ENCODE measurements at places on chromosomes 16 and 17.

DNA sequence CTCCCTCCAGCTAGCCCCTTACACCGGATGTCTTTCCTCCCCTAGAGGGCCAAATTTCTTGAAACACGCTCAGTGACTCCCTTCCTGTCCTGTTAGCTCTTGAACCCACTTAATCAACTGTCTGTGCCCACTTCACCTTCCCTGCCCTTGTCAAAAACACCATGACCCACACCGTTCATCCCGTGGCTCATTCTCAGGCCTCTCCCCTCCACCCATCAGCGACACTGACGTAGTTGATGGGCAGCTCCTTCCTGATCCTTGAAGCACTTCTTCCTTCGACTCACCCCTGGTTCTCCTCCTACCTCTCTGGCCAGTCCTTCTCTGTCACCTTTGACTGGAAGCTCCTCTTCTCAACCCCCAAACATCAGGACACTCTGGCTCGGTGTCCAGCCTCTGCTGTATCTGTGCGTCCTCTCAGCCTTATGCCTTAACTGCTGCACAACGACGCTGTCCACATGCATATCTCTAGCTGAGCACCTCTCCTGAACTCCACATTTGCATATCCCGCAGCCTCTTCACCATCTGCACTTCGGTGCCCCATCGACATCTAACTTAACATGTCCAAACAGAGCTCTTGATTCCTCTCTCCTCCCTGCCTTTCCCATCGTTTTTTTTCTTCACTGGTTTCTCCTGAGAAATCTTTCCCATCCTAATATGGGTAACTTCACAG lies 39.3 kb upstream of the CCDC182 start:
- DNase-seq = no peak
- H3K27ac ChIP-seq = no peak overlapping the region
- H3K4me3 ChIP-seq = no peak overlapping the region
- H3K36me3 ChIP-seq = no peaks in the 10 kb centered on the region
- H3K27me3 ChIP-seq = peaks cover 25% of the 10 kb centered on the region

GRCh38 chr17:77906377-77906871 lies 52.1 kb upstream of the TNRC6C start:
- no peak overlapping the region for H3K4me3 ChIP-seq
- no peaks in the 10 kb centered on the region for H3K36me3 ChIP-seq
- no peak overlapping the region for H3K27ac ChIP-seq
- no peaks in the 10 kb centered on the region for H3K27me3 ChIP-seq

DNA sequence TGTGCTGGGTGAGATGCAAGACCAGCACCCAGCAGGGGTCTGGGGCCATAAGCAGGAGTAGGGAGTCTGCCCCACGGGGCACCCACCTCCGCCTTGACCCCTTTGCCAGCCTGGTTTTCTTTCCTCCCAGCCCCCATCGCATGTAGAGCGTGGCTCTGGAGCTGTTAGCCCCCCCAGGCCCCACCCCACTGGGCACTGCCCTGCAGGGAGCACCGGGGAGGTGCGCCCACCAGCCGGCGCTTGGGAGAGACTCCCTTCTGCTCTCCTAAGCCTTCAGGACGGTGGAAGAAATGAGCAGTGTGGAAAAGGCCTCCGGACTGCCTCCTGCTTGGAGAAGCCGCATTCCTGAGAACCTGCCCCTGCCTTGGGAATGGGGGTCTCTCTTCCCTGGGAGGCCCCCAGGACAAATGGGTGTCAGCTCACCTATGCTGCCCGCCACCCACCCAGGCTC lies 186.2 kb downstream of the IRF8 start:
- peaks cover 14% of the 10 kb centered on the region for H3K4me1 ChIP-seq
- DNase-seq = no peak
- no peaks in the 10 kb centered on the region for H3K36me3 ChIP-seq
- no peaks in the 10 kb centered on the region for H3K27me3 ChIP-seq

GRCh38 chr17:17235212-17236174 lies 1.5 kb downstream of the FLCN start:
- H3K36me3 ChIP-seq = peaks cover 15% of the 10 kb centered on the region
- no peaks in the 10 kb centered on the region for H3K27me3 ChIP-seq
- H3K4me1 ChIP-seq = peaks cover 21% of the 10 kb centered on the region
- peak overlapping the region; percentile 92 for H3K4me3 ChIP-seq

GRCh38 chr17:9002227-9002605 lies 19.1 kb upstream of the NTN1 start:
- H3K36me3 ChIP-seq = no peaks in the 10 kb centered on the region
- H3K27ac ChIP-seq = no peak overlapping the region
- DNase-seq = peak; percentile 50
- peaks cover 18% of the 10 kb centered on the region for H3K4me1 ChIP-seq

GRCh38 chr16:6913566-6913965 lies 419.1 kb upstream of the RBFOX1 start:
- no peak overlapping the region for H3K4me3 ChIP-seq
- peaks cover 80% of the 10 kb centered on the region for H3K36me3 ChIP-seq
- H3K27ac ChIP-seq = no peak overlapping the region
- no peak for DNase-seq
- H3K27me3 ChIP-seq = peaks cover 7% of the 10 kb centered on the region
- H3K4me1 ChIP-seq = no peaks in the 10 kb centered on the region

- H3K4me3 ChIP-seq = no peak overlapping the region
- no peak for DNase-seq
- H3K36me3 ChIP-seq = no peaks in the 10 kb centered on the region
- H3K27ac ChIP-seq = no peak overlapping the region
- H3K27me3 ChIP-seq = no peaks in the 10 kb centered on the region
- H3K4me1 ChIP-seq = no peaks in the 10 kb centered on the region
Observed at GRCh38 chr17:60863892-60864707, 186.4 kb downstream of the BCAS3 start.

DNA sequence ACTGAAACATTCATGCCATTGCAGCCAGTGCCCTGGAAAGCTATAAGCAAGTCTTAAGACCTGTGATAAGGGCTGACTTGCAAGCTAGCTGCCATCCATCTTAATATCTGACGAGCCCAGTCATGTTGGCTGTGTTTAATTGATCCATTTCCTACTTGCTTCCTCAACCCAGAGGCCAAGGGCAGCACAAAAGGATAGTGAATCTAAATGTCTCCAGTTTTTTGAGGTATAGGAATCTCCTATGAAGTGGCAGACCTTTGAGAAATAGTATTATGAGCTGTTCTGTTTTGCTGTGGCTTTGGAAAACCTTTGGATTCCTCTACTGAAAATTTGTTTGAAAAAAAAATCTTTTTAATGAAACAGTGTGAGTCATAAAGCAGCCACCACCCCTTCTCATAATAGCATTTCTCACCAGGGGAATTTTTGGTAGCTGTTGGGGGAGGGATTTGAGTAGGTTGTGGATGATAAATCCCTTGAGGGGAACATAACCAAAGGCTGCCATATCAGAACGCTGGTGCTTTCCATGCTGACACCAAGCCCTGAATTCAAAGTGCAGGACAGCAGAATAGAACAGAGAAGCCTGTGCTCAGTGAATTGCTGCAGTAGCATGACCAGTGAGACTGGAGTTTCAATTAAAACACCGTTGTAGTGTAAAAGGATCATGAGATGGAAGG lies 12.9 kb downstream of the ZNRF1 start:
- no peak overlapping the region for H3K27ac ChIP-seq
- no peaks in the 10 kb centered on the region for H3K36me3 ChIP-seq
- H3K4me1 ChIP-seq = peaks cover 27% of the 10 kb centered on the region
